ENCODE measurements at places on chromosomes 2 and 18.

DNA sequence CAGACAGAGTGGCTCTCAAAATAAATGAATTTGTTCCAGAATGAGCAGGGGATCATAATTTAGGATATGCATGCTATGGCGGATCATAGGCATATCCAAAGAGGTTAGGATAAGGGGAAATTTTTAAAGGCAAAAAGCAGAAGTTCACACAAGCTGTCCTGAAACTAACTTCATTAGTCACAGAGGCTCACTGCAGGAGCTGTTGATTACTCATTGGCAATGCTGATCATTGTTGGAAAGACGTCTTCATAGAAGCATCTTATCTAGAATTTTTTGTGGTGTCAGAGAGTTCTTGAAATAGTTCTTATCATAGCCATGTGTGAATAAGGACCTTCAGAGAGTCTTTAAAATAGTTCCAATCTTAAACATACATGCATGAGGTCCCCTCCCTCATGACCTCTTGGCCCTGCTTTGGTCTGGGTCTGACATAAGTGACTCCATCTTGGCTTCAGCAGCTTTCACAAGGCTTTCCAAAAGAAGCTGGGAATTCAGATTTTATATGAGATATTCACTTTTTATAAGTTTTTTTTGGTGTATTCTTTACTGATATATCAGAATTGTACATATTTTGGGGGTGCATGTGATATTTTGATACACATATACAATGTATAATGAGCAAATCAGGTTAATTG is 7.5 kb upstream of the CCDC195 start:
- DNase-seq, result no peak

DNA sequence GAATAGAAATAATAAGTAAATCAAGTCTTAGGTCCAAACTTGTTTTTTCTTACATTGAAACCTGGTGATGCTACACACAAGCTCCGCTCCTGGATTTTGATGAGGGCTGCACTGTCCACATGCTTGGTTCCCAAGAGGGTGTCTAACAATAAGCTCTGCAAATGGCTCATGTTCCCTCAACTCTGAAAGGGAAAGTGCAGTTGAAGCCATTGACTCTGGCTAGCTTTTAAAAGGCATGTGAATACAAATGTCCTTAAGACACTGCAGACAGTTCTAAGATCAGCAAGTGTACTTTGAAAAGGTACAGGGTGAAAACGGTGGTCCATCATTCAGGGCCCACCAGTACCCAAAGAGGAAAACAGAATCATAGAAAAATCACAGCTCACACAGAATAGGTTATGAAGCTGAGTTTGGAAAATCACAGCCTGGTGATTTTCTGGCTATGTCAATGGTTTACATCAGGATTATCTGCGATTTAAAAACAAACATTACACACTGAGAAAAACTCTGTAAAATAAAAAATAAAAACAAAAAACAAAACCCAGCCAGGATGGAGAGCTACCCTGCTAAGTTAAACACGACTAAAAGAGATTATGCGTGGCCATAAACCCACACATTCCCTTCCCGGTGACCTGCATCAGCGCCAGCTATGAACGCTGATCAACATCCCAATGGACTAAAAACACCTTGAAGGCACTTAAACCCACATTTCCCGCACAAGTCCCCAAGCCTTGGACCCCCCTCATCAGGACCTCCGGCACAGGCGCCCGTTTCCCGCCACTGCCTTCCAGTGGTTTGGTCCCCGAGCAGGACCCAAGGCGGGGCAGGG is 554 bp downstream of the PFN4 start:
- no peak for DNase-seq

DNA sequence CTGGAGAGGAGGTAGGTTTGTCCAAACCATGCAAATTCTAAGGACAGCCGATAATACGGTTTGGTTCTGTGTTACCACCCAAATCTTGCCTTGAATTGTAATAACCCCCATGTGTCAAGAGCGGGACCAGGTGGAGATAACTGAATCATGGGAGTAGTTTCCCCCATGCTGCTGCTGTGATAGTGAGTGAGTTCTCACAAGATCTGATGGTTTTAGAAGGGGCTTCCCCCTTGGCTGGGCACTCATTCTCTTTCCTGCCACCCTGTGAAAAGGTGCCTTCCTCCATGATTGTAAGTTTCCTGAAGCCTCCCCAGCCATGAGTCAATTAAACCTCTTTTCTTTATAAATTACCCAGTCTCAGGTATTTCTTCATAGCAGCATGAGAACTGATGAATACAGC is 295.2 kb downstream of the NBAS start:
- DNase-seq, result no peak

GRCh38 chr18:3329471-3329870 is 67.5 kb downstream of the MYL12B start:
- no peak for DNase-seq

DNA sequence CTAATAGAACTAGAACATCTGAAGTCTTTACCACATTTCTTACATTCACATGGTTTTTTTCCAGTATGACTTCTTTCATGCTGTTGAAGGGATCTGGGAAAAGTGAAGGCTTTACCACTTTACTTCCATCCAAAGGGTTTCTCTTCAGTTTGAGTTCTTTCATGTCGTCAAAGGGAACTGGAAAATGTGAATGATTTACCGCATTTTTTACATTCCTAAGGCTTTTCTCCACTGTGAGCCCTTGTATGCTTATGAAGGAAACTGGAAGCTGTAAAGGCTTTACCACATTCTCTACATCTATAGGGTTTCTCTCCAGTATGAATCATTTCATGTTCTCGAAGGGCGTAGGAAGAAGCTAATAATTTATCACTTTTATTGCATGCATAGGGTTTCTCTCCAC is 46.7 kb downstream of the NBEAL1 start:
- no peak for DNase-seq

DNA sequence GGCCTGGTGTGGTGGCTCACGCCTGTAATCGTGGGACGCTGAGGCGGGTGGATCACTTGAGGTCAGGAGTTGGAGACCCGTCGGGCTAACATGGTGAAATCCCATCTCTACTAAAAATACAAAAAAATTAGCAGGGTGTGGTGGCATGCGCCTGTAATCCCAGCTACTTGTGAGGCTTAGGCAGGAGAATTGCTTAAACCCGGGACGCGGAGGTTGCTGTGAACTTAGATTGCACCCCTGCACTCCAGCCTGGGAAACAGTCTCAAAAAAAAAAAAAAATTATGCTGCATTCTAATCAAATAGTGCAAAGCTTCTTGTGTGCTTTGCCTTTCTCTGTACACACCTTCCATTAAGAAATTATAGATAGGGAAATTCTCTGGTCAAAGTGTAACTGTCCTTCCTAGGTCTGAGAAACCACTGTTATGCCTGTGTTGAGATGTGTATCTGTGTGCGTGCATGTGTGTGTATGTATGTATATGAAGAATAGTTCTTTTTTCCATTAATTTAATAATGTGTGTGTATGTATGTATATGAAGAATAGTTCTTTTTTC is 2.5 kb downstream of the CD28 start:
- no peak for DNase-seq

- no peak for DNase-seq
Measured at GRCh38 chr2:153386481-153386897, 92.1 kb downstream of the RPRM start.

DNA sequence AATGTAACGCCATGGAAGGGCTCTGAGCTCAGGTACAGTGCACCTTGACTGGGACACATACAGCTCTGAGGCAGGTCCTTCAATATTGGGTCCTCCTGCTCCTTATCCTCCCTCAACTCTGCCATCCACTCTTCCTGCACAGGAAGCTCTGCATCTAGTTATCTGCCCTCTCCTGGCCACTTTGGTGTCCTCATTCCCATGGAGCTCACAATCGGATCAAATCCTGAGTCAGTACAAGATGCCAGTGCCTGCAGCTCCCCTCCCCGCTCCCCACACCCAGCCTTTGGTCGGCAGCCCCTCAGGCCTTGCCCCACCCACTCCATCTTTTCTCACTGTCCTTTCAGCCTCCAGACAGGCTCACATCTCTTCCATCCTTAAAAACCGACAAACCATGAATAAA is 58.0 kb downstream of the LRRFIP1 start:
- DNase-seq, result no peak

GRCh38 chr18:25186871-25187270 is 165.1 kb downstream of the ZNF521 start:
- no peak for DNase-seq

DNA sequence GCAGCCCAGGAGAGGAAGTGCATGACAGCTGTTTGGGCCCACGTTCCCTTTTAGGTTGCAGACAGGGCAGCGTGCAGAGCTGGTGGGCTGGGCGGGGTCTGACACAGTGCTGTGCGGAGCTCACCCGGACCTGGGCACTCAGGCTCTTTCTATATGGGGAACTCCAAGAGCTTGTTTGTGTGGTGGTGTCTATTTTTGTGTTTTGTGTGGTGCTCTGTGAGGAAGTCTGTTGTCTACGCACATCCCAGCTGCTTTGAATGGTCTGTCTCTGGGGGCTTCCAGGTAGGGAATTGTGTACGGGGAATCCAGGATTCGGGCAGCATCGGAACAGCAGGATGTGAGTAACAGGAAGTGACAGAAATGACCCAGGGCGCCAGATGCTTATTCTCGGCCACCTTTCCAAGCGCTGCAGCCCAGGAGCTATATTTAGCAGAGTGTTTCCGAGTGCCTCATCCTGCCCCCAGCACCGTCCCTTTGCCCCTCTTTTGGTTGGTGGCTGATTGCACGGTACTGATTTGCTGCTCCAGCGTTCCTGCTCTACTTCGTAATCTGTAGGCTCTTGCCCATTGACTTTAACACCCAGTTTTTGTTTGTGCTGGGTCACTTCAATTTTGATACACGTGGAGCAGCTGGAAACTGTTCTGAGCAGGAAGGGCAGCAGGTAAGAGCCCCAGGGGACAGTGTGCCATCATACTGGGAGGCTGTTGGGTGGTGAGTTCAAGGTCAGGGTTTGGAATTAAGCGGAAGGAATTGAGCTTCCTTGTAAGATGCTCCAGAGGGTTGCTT is 64.7 kb downstream of the DGKD start:
- peak; percentile 38 for DNase-seq

- no peak for DNase-seq
Measured at GRCh38 chr2:143160732-143161707, 31.8 kb downstream of the ARHGAP15 start.

- DNase-seq, result peak; percentile 13
Measured at GRCh38 chr2:239441261-239442078, 40.6 kb upstream of the HDAC4 start.

GRCh38 chr2:176931588-176932563 is 280.7 kb upstream of the HNRNPA3 start:
- peak; percentile 11 for DNase-seq

DNA sequence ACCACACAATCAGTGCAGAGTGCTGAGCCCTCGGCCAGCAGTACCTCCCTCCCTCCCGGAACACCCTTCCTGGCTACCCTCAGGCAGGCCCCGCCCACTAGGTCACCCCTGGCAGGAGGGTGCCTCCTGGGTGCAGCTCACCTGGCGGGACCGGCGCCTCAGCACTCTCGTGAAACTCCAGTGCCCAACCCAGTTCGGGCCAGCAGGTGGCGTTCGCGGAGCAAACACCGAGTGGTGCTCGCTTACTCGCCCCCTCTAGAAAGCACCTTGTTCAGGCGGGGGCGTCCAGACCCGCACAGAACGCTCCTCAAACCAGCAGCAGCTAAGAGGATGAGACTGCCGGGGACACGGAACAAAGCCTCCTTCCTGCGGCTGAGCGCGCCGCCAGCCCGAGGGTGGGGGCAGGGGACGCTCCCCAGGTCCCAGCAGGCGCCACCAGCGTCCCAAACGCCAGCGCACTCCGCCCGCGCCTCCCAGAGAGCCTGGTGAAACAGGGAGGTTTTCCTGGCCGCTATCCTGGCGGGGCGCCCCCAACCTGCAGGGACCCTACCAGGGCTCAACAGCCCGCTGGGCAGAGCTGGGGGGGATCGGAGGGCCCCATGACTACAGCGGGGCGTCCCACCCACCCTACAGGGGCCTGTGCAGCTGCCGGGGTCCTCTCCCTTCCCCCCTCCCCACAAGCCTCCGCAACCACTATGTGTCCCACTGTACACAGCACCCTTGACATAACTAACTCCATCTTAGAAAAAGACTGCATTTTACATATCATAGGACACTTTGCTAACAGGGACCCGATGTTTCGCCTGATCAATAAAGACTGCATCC is 44.7 kb downstream of the MRPS5 start:
- DNase-seq, result peak; percentile 83

DNA sequence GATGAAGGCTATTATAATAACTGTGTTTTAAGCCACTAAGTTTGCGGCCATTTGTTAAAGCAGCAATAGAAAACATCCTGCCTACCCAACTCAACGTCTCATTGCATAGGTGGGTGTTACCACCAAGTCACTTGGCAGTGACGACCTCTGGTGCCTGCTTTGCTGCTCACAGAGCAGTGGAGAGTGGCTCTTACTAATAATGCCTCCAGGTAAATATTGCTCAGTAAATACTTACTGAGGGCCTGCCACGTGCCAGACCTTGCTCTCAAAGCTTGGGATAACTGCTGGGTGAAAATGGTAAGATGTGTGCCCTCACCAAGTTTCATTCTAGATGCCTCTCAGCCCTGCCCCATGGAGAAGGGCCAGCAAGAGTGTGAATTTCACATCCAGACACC is 27.7 kb downstream of the ITGA6 start:
- no peak for DNase-seq

DNA sequence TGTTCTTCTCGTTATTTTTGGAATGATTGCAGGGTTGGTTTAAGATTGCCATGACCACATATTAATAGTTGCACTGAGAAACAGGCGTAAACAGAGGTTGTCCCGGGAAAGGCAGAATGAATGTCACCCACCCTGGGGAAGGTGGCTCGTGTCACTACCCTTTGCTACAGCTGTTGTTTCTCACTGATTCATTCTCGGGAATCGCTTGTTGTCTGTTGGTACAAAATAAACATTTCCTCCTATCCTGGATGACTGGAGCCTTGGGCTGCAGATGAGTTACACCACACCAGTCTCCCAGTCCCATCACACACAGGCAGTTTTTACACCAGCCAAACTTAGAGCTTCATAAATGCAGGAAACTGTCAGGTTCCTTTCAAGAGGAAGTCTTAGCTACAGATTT is 216.7 kb downstream of the GBX2 start:
- no peak for DNase-seq

DNA sequence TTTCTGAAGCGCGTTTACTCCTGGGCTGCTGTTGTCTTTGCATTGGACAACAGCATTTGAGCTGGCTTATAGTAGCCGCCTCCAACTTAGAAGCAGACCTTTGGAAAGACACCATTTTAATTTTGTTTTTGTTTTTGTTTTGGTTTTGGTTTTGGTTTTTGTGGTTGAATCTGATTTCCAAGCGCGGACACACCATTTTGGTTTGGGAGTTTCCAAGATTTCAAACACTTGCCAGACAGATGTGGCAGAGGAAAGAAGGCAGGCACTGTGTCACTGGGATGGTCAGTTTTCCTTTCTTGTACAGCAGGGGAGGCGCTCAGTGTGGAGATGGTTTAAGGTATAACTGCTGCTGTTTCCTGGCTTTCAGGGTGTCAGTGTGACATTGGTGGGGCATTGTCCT is 126.8 kb downstream of the LAMA3 start:
- DNase-seq, result no peak

GRCh38 chr2:84383271-84383670 is 75.8 kb downstream of the SUCLG1 start:
- DNase-seq, result no peak

- no peak for DNase-seq
Measured at GRCh38 chr18:8116341-8117005, 492.8 kb upstream of the RAB12 start.
